ENCODE measurements at places on chromosomes 7 and 10.

DNA sequence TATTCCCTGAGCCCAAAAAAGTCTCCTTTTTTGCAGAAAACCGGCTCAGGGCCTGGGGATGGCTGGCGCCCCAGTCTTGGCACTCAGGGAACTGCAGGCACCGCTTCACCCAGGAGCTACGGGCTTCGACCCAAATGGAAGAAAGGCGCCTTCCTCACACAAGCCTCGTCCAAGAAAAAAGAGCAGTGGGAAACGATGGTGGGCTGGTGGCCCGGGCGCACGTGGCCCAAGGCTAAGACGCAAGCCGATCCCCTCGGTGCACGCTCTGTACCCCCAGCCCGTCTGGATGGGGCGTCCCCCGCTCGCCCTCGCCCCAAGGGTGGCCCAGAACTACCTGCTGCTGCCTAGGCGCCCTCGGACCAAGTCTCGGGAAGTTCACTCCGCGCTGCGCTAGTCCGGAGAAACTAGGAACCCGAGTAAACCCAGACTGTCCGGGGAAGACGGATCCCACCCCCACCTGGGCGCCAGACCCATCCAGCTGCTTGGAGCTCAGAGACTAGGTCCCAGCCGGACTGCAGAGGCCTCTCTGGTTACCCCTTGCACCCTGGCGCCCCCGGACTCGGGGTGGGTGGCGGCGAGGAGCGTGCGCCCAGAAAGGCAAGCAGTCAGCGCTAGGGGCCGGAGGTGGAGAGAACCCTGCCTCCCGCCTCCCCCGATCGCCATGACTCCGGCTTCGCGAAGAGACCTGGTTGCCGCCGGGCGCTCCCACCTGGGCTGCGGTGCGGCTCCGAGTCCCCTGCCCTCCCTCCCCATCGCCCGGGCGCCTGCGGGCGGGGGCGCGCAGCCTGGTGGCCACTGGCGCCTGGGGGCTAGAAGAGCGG is 76.4 kb downstream of the CALN1 start:
- peak; percentile 36 for DNase-seq

- DNase-seq, result no peak
Observed at GRCh38 chr7:44150466-44150832, 9.3 kb upstream of the MYL7 start.

DNA sequence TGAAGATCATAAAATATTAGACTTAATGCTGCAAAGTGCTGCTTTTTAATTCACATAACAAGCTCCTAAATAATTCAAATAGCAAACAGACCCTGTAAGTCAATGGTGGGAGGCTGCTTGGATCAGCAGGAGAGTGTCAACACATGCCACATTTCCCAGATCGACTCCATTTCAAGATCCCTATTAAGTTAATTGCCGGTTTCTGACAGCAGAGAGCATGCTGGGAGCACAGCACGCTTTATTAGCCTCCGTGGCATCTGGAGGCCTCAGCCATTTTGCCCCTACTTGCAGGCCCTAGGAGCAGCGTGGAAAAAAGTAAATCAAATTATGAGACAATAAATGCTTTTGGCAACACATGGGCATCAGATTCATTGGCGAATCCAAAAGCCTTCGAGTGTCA is 201.0 kb downstream of the EMX2 start:
- no peak for DNase-seq

GRCh38 chr7:513521-514166 is 6.0 kb downstream of the PDGFA start:
- DNase-seq, result no peak

GRCh38 chr10:17209302-17209701 is 7.8 kb upstream of the TRDMT1 start:
- DNase-seq, result no peak

- no peak for DNase-seq
Observed at GRCh38 chr10:123044391-123044790, 35.6 kb downstream of the ACADSB start.

GRCh38 chr10:59976909-59977308 is 70.6 kb upstream of the CCDC6 start:
- no peak for DNase-seq

GRCh38 chr7:13851736-13852135 is 137.7 kb downstream of the ETV1 start:
- DNase-seq, result no peak

- DNase-seq, result no peak
Observed at GRCh38 chr7:5283421-5284303, 919 bp downstream of the SLC29A4 start.

DNA sequence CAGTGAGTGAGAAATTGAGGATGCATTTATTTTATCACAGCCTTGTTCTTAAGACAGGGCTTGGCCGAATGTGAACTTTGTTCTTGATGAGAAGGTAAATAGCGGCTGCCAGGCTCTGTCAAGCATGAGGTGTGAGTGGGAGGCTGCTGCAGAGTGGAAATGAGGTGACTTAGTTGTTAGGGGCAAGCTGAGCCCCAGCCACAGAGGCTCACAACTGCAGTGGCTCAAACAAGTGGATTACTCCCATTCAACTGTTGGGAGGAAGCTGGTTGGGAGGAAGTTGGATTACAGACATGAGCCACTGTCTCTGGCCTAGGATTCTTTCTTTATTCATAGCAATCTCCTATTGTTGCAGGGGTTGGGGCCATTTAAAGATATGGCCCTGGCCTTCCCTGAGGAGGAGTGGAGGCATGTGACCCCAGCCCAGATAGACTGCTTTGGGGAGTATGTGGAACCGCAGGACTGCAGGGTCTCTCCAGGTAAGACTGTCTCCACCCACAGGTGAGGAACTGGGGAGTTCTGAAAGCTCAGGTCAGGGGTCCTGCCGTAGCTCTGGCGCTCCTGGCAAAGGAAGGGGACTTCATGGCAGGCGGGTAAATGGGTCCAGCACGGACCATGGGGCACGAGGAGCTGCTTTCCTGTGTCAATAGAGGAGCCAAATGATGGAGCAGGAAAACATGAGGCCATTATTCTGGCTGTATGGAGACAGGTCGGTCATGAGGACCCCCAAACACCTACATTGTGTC is 7.1 kb downstream of the ZSCAN25 start:
- no peak for DNase-seq

DNA sequence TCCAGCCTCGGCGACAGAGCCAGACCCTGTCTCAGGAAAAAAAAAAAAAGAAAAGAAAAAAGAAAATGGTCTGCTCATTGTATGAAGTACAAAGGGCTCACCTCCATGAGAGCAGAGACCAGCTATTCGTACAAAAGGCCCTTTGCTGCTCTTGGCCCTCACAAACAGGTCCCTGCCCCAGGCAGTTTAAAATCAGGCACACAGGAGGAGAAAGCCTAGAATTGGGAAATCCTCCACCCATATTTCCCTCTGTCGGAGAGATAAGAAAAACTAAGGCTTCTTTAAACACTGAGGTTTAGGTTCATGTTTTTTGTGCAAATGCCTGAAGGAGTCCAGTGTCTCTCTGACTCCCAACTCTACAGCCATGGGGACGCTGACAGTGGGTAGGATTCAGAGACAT is 15.1 kb downstream of the GNA12 start:
- no peak for DNase-seq

DNA sequence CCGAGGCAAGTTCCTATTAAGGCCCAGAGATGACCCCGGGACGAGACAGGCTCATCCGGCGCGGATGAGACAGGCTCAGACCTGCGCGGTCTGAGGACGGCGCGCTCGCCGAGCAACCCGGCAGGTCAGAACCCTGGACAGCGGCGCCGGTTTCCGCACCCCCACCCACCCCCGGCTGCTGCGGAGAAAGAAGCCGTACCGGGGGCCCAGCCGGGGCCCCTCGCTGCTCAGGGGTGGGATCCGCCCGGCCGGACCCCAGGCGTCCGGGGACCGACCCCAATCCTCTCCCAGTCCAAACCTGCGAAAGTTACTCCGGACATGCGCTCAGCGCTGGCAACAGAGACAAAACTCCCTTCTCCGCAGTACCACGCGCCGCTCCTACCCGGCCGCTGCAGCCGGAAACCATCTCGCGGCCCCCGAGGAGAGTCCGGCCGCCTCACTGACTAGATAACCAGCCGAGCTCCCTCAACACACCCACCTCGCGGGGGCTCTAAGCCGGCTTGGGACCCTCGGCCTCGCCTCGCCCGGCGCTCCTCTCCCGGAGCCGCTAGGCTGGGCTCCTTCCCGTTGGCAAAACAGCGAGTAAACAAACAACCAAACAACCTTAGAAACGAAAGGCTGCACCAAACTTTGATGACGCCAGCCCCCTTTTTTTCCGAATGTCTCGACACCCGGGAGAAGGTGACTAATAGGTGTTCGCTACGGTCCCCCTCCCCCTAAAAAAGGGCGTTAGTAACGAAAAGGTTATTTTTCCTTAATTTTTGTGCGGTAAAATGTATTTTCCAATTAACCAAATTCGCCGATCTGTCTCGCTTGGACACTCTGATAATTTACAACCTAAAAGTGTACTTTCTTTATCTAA is 2.3 kb upstream of the DRGX start:
- peak; percentile 18 for DNase-seq

GRCh38 chr10:73941300-73941699 is 30.4 kb downstream of the PLAU start:
- DNase-seq, result no peak

- DNase-seq, result no peak
Observed at GRCh38 chr10:6044751-6045313, 17.3 kb downstream of the IL2RA start.

DNA sequence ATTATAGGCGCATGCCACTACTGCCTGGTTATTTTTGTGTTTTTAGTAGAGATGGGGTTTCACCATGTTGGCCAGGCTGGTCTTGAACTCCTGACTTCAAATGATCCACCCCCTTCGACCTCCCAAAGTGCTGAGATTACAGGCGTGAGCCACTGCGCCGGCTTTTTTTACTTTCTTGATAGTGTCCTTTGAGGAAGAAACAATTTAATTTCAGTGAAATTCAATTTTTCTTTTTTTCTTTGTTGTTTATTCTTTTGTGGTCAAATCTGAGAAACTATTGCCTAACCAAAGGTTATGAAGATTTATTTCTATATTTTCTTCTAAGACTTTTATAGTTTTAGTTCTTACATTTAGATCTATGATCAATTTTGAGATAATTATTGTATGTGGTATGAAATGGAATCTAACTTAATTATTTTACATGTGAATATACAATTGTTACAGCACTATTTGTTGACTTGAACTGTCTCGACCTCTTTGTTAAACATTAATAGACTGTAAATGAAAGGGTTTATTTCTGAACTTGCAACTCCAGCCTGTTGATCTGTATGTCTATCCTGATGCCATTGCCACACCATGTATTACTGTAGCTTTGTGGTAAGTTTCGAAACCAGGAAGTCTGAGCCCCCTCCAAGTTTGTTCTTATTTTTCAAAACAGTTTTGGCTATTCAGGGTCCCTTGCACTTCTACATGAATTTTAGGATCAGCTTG is 19.8 kb upstream of the RASSF4 start:
- DNase-seq, result peak; percentile 24

DNA sequence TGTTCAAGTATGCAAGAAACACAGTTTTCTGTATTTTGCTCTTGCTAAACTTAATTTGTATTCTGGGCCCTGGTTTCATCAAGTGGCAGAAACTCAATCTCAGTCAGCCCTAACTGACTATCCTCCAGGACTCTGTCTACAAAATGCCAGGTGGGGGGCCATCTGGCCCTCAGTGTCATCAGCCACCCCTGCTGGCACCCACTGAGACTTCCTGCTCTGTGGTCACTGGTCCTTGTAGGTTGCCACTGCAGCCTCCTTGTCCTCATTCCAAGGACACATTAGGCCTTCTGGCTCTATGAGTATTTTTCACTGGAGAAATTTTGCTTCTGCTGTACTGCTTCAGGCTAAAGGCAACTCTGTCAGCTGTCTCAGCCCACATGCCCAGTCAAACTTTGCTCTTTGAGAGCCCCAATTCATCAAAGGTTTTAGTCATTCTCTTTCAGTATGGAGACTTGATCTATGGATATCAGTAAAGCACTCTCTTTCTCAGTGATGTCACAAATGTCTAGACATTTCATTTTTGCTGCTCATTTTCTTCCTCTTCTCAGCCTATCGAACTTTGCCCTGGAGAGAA is 163.6 kb downstream of the KCND2 start:
- no peak for DNase-seq

DNA sequence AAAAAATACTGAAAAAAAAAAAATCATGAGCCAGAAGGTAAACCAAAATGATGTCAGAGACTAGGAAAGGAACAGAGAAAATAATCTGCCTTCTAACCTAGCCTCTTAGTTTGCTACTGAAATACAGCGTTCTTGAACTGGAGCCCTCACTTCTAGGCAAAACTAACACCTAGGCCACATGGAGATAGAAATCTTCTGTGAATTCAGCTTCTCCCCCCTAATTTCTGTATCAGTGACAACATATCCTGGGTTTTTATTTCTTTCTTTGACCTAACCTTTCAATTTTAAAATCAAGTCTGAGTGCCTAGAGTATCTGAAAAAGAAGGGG is 100.1 kb upstream of the GLCCI1 start:
- no peak for DNase-seq

GRCh38 chr10:123393170-123393569 is 239.0 kb downstream of the BUB3 start:
- DNase-seq, result no peak

GRCh38 chr7:46139079-46139478 is 218.0 kb upstream of the IGFBP3 start:
- no peak for DNase-seq

DNA sequence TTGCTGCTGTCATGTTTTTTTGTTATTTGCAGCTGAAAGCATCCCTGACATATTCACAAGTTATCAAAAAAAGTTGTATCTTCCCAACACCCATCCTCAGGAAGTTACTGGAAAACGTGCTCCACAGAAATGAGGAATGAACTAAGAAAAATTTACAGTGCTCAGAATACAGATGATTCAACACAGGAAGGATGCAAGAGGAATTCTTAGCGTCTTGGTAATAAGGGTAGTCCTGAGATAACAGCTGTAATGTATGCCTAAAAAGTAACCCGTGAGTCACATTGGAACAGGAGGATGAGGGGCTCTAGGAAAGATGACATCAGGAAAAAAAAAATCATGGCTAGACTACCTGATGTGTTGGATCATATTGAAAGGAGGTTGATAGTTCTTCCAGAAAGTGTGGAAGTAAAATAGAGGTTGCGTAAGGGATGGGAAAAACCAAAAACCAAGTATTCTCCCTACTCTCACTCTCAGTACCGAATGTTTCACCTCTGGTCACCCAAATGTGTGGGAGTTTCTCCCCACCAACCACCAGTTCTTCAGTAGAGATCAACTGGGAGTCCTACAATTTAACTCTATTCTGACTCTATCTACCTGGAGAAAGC is 3.9 kb downstream of the ADAM12 start:
- no peak for DNase-seq

Data from KG1 (cell line).